Activated CD8-positive, alpha-beta memory T cell treated with anti-CD3 and anti-CD28 coated beads for 1 hour (primary cell): ENCODE measurements at places on chromosomes 3 and 15.

DNA sequence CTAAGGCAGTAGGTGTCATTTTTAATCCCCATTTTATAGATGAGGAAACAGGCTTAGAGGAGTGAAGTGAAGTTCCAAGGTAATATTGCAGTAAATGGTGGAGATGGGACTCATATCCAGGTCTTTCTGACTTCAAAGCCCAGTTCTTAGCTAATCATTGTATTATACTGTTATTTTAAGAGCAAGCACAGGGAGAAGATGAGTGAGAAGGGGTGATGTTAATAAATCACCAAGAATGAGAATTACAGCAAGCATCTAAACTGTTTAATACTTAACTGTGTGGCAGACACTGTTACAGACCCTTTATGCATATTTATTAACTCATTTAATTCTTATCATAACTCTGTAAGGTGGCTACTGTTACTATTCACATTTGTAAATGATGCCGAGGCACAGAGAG lies 61.2 kb downstream of the VPS8 start:
- no peak for DNase-seq

GRCh38 chr3:148698190-148698810 lies 597 bp downstream of the AGTR1 start:
- DNase-seq, result no peak

DNA sequence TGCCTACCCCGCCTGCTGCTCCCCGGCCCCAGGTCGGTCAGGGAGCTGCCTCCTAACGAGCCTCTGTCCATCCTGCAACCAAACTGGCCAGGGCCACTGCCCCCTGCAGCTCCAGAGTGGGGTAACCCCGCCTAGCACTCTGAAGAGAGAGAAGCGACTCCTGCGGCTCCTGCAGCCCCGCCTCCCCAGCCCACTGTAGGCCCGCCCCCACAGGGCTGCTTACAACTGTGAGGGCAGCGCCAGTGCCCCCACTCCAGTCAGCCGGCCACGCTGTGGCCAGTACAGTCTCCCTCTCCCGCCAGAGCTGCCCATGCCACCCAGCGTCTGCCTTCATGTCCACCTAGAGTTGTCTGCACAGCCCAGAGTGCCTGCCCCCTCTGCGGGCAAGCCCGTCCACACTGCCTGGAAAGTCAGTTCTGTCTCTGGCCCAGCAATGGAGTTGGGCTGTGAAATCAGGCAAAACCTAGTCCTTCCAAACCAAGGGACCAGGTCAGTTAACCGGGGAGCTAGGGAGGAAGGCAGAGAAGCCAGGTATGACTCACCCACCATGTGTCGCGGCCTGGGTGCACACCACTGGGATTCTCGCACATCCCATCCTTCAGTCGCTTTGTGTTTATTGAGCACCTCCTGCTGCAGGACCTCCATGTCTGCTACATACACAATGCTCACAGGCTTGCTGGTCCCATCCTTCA lies 2.4 kb downstream of the UCN2 start:
- DNase-seq, result no peak

DNA sequence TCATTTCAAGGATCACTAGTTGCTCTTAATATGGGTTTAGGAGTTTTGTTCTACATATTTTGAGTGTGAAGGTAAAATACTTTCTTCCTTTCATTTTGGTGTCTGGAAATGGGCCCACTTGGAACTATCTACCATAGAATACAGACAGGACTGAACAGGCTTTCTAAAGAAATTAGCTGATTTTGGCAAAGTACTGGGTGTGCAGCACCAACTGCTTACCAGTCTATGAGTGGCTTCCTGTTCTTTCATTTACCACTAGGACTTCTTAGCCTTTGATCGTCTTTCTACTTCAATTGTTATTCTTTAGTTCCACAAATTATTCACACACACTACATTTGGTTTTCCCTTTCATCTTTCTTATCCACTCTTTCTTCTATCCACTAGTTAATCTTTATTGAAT lies 1196.3 kb downstream of the ROBO1 start:
- DNase-seq, result no peak

- DNase-seq, result no peak
These were observed 32.5 kb downstream of the IGSF10 start for GRCh38 chr3:151428386-151428785.

- no peak for DNase-seq
These were observed 10.6 kb downstream of the LRRC58 start for GRCh38 chr3:120338517-120338916.

DNA sequence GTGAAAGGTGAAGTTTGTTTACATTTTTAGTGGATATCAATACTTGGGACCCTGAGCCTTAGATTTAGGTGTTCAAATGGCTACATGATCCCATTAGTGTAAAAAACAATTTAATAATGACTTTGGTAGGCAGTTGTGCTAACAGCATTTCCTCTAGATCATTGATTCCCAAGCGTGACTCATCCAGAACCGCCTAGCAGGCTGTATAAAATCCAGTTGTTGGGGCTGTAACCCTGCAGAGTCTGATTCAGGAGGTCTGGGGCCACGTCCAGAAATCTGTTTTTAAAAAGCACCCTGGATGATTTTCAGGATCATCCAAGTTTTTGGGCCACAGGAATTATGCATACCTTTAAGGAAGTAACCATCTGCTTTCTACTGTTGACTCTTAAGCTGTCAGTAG lies 156.4 kb downstream of the TP63 start:
- DNase-seq, result no peak

- DNase-seq, result no peak
These were observed 158.6 kb upstream of the NR2E3 start for GRCh38 chr15:71651750-71652186.

GRCh38 chr3:172869368-172869771 lies 118.8 kb downstream of the ECT2 start:
- DNase-seq, result no peak

- DNase-seq, result no peak
These were observed 96.4 kb upstream of the NANOGP8 start for GRCh38 chr15:35181538-35181937.

DNA sequence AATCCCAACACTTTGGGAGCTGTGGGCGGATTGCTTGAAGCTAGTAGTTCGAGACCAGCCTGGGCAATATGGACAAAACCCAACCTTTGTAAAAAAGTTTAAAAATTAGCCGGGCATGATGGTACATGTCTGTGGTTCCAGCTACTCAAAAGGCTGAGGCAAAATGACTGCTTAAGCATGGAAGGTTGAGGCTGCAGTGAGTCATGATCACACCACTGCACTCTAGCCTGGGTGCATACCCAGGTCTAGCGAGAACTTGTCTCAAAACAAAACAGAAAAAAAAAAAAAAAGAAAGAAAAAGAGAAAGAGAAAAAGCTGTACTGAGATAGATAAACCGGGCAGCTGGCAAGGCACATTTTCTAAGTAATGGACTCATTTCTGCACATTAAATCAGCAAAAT lies 10.6 kb downstream of the ARPP19 start:
- DNase-seq, result no peak
